ENCODE measurements at places on chromosomes 5 and 9.

DNA sequence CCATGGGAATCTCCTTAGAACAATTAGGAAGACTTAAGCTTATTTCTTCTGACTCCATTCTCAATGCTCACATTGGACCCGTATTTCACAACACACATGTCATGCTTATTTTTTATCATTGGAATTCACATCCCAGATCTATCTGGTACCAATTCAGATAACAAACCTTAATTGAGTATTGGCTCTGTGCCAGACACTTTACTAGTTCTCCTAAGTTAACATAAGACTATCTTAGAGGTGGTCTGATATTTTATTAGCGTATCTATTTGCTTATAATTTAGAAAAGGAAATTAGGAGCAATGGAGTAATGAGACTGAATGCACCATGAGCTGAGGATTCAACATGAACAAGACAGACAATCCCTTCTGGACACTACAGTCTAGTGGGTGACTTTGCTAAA lies 45.1 kb downstream of the FBXL7 start:
- no peak for DNase-seq

GRCh38 chr5:110376281-110376951 lies 350.1 kb downstream of the TMEM232 start:
- no peak for DNase-seq

DNA sequence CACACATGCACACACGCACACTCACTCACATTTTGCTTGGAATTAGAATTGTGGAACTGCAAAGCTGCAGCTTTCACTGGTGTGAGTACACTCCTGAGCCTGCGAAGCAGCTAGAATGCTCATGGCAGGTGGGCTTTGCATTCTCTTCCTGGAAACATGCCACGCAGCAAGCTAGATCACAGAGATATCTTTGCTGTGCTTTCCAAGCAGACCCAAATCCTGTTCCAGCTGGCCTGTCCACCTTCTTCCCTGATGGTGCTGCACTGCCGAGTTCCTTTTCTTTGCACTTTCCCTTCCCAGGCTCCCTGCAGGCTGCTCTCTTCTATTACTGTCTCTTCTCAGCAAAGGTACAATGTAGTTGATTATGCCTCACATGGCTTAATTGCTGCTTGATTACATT lies 92.7 kb upstream of the CKMT2 start:
- no peak for DNase-seq

DNA sequence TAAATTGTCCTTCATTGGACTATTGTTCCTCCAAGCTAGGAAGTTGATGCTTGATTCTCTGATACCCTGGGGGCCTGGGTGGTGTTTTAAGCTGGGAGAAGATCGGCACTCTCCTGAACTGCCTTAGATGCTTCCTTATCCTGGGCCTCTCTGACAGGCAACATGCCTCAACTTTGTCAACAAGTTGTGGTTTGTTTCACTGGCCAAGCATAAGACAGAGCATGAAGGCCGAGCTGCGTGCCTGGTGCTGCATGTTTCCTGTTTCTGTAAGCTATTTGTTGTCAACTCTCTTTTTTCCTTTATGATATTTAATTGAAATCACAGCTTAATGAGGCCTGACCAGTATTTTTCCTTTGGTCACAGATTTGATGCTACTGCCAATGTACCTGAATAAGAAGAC lies 187.6 kb upstream of the TNC start:
- no peak for DNase-seq

- DNase-seq = no peak
These were observed 533.3 kb downstream of the ACTL7B start for GRCh38 chr9:108322326-108323098.

- DNase-seq = no peak
These were observed 237.1 kb upstream of the NMUR2 start for GRCh38 chr5:152641970-152642805.

DNA sequence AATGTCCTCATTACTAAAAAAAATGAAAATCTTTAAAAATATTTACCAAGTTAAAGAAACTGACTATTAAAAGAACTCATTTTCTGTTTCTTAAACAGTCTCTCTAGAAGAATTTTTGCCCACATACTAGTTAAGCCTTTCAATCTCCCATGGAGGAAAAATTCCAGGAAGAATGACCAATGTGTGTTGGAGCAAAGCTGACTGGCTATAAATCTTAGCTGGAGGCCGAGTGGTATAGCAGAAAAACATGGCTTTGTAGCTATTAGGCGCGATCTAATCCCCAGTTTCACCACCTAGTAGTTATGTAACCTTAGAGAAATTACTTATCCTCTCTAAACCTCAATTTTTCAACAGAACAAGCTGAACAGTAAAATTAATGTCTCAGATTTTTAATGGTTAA lies 135.5 kb upstream of the PRLR start:
- DNase-seq = no peak

Measured in SIG-M5 (cell line).